Stimulated activated CD4-positive, alpha-beta T cell treated with anti-CD3 and anti-CD28 coated beads, Interleukin-12 subunit alpha, Interleukin-12 subunit beta, amount 100 ng/mL, for 48 hours (primary cell): ENCODE measurements at places on chromosomes 2 and 18.

GRCh38 chr2:235836491-235836911 is 331.7 kb downstream of the GBX2 start:
- no peak for DNase-seq

DNA sequence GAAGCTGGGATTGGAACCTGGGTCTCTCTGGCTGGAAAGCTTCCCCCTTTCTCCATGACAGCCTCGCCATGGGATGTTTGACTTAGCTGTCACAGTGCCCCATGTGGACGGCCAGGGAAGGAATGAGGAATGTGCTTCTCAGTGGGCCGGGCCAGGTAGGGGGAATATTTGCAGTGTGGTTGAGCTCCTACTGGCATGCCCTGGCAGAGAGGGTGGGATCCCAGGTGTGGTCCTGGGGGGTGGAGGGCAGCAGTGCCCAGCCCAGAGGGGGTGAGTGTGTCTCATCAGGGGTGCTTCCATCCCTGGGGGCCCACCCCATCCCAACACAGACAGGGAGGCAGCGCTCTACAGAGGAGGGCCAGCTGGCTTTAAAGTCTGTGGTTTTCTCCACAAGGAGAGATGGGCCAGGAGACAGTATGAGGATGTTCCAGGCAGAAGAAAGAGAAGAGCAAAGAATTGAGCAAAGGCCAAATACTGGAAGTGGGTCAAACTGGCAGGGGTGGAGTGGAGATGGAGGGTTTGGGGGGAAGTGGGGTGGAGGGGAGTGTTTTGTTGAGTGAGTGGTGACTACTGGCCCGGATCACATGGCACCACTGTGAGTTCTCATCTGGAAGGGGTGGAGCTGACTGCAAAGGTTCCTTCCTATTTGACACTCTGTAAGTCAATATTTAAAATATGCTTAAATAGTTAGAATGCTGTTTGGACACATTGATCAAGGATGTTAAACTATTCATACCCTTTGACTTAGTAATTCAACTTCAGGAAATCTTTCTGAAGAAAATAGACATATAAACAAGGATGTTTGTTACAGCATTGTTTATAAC is 94.0 kb downstream of the MYCN start:
- no peak for DNase-seq

DNA sequence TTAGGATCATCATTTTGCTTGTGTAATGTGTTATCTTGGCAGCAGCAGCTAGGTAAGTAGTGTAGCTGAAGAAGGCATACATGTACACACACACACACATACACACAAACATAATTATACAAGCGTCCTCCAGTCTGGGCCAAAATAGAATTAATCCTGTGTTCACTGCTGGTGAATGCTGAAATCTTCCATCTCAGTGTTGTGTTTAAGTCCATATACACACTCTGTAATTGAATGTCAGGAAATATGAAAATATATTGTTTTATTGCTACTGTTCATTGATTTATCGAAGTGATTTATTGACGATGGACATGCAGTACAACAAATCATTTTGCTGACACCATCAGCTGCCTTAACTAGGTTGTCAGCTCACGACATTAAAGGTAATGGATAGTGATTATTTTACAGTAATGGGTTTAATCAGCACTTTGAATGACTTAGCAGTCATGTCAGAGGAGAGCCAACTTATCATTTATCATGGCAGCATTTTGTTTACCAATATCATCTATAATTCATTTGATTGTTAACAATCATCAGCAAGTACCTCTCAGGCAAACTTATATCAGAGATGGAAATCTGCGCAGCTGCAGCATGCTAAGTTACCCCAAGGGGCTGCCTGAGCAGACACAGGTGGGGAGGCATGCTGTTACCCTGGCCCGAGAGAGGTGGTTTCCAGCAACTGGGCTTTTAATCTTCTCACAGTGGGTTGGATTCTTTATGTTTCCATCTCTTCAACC is 83.7 kb upstream of the FSHR start:
- no peak for DNase-seq

DNA sequence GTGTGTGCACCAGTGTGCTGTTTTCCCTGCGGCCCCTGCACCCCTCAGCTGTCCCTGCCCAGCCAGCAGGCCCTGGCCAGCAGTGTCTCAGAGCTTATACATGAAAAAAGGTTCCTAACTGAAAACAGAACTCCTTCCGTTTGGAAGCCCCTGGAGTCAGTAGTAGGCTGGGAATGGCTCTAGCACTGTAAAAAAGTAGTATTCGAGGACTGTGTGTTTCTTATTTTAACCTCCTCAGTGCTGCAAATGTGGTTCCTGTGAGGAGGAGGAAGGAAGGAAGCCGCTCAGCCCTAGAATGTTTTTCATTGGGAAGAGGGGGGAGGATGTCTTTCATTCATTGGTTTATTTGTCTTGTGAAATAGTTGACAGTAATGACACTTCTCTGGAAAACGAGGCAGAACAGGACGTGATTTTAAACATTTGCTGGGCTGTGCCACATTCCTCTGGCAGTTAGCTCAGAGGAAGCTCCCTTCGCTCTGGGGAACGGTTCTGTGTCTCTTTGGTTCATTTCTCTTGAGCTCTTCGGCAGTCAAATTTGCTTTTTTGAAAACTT is 103.5 kb downstream of the SPTBN1 start:
- DNase-seq, result no peak

DNA sequence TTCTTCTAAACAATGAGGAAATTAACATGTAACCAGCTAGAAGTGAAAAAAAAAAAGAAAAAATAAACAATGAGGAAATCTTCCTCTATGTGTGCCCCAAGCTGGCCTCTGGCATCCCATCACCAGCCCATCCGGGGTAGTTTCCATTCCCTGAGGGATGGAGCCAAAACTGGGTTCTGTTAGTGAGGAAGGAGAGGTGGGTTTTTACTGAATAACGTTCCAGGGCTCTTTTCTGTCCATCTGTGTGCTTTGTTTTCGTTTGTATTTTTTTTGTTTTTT is 9.7 kb downstream of the EFHD1 start:
- no peak for DNase-seq

GRCh38 chr2:12177455-12178288 is 431.2 kb downstream of the LPIN1 start:
- no peak for DNase-seq

DNA sequence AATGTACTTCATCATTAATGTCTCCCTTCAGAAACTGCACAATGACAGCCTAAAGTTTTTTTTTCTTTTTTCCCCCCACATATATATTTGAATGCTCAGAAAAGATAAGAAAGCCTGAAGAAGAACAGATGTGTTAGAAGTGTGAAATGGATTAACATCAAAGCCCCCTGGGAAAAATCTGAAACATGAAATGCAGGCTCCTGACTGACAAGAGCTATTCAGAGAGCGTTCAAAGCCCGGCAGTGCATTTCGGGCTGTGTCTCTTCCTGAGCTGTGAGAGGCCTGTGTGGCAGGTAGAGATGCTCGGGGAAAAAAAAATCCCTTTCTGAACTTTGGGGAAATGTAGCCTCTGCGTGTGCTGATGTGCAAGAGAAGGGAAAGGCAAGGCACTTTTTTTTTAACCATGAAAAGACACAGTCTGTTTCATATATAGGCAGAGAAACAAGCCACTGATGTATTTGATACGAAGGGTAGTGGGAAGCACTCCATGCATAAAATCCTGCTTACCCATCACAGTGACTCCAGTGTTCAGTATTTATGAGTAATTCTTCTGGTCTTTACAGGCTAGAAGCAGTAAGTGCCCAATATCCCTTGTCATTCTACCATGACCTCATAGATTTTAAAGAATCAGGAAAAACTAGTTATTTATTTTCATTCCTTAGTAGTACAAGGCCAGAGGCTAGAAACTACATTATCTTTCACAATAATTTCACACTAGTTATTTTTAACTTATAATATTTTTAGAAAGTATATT is 1574.2 kb upstream of the PIK3C3 start:
- DNase-seq, result no peak

GRCh38 chr2:173991856-173992588 is 26.8 kb upstream of the SP3 start:
- DNase-seq, result no peak

GRCh38 chr18:45828917-45829811 is 3.7 kb downstream of the SIGLEC15 start:
- no peak for DNase-seq

- DNase-seq, result no peak
Measured at GRCh38 chr18:76995896-76996295, 136.7 kb downstream of the MBP start.

DNA sequence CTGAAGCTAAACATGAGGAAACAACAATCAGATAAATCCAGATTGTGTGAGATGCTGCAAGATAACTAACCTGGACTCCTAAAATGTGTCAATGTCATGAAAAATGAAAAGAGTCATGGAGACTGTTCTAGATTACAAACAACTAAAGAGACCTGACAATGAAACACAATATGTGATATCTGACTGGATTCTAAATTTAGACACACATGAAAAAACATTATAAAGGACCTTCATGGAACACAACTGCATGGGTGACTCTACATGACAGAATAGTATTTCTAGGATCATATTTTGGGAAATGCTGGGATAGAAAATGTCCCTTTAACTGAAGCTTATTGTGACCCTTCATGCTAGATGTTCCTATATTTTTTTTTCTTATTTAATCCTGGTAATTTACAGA is 18.5 kb upstream of the SPTBN1 start:
- DNase-seq, result no peak

- DNase-seq, result no peak
Measured at GRCh38 chr18:3577281-3577855, 127.4 kb downstream of the TGIF1 start.

- no peak for DNase-seq
Measured at GRCh38 chr2:6254441-6254840, 562.3 kb downstream of the SOX11 start.

DNA sequence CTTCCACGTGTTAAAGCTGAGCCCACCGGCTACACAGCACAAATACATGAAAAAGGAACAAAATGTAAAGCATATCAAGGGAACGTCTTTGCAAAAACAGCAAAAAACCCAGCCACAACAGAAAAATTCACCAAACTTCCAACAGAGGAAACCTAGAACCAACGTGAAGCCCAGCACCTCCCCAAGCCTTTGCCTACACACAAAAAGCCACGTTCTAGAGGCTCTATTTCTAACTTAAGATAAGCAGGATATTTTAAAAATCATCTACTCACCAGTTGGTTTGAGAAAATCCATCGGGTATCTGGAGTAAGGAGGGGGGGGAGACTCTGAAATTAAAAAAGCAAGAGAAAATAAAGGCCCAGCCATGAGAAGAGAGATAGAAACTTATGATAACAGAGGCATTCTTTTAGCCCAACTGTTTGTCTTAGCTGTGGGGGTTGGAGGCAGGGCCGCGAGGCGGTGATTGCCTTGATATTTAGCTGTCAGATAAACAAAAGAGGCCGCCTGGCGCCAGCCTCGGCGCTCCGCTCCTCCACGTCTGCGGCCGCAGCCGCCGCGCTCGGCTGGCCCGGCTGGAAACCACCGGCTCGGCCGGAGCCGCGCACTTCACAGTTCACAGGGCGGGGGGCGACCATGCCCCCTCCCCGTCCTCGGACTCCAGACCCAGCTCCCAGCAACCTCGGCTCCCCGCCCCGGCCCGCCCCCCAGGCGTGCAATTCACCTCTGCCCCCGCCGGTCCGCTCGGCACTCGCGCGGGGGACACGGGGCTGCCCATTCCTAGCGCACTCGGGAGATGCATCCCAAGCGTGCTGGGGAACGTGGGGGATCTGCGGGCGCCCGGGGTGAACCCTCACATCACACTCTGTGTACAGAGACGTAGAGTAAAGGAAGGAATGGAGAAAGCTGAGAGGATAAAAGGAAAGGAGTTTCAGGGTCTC is 2.4 kb downstream of the SMAD7 start:
- no peak for DNase-seq

DNA sequence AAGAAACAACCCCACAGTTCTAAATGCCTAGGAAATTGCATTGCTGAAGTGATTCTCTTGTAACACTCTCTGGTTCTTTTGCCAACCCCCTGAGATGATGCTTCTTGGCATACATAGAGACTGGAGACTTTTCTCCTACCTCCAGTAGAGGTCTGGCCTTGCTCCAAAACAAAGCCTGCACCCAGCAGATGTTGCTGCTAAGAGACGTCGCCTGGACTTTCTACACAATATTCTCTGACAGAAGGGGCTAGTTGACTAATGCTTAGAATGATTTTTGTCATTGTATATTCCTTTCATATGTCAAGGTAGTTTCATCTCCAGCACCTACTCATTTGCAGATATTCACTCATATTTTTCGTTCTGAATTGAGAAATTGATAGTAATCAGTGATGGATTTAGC is 24.6 kb downstream of the SOWAHC start:
- no peak for DNase-seq

GRCh38 chr2:241540401-241540770 is 18.2 kb upstream of the BOK start:
- DNase-seq, result no peak

DNA sequence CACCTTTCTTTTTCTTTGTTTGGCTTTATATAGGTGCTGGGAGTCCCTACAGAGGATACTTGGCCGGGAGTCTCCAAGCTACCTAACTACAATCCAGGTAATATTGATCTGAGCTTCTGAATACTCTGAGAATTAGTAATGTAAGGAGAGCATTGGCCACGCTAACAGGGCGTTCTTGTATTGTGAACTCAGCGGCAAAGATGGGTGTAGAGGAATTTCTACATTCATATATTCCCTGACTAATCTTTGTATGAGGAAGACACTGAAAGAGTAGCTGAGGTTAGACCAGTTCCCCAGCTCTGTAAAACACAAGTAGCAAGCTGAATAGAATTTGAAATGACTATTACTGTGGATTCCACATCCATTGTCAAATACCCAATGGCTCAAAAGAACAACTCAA is 48.5 kb downstream of the CDK15 start:
- DNase-seq, result no peak

- DNase-seq, result no peak
Measured at GRCh38 chr2:24077535-24077877, 1.4 kb upstream of the SF3B6 start.

GRCh38 chr2:46183426-46183825 is 113.8 kb upstream of the EPAS1 start:
- no peak for DNase-seq
